ENCODE measurements at places on chromosomes 6 and 20.

DNA sequence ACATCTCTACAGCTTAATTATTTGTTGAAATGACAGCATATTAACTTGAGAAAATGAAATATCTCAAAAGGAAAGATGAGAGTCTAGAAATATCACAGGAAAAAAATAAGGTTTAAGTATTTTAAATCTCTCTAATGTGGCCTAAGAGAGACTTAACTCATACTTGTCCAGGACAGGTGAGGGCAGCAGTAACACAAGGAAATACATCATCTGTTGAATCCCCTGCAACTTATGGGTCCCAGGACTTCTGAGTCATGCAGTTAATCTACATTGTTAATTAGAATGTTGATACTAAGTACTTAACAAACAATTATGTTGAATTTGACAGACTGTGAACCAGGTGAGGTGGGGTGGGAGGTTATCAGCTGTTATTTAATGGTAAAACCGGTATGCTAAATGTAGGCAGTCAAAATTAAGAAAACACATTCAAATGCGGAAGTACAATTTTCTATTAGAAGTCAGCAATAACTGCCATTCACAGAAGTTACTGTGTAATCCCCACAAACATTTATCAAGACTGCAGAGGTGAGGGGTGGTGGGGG is 87.9 kb downstream of the CEP57L1 start:
- no peak for DNase-seq

- DNase-seq: no peak
Observed at GRCh38 chr6:20266851-20267608, 54.8 kb upstream of the MBOAT1 start.

- DNase-seq: no peak
Observed at GRCh38 chr6:169669147-169669546, 32.7 kb downstream of the WDR27 start.

DNA sequence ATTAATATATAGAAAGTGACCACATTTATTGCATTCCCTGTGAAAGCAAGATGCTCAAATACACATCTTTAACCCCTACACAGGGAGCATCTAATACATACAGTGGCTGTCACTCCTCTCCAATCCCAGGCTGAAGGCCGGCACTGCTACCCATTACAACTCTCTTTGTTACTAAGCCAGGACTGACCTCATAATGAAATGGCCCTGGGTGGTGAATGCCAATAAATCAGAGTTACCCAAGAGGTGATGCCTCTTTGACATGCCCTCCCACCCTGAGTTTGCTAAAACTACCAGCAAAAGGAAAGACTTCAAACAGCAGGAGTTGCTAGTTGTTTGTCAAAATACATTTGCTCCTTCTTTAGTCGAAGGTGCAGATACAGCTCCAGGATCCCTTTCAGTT is 214.2 kb downstream of the FOXA2 start:
- DNase-seq: no peak

- no peak for DNase-seq
Observed at GRCh38 chr20:56166781-56167465, 81.6 kb upstream of the MC3R start.

GRCh38 chr20:53692465-53693067 is 98.9 kb upstream of the ZNF217 start:
- DNase-seq: no peak

- no peak for DNase-seq
Observed at GRCh38 chr6:80477591-80477990, 371.1 kb downstream of the BCKDHB start.

GRCh38 chr20:52270696-52271095 is 79.1 kb upstream of the ZFP64 start:
- DNase-seq: no peak

- no peak for DNase-seq
Observed at GRCh38 chr20:16311756-16312155, 261.5 kb downstream of the KIF16B start.

DNA sequence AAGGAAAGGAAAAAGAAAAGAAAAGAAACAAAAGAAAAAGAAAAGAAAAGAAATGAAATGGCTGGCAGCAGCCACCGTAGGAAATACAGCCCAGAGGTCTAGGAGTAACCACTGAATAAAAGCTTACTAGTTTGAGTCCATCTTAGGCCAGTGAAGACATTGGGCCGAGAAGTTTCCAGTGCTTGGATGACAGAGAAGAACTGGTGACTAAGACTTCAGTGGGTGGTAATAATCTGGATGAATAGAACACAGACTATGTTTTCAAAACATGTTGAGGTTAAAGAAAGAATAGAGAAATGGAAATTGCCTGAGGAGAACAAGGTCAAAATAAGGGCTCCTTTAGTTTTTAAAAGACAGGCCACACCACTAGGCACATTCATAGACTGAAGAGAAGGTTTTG is 198.8 kb downstream of the ATXN1 start:
- no peak for DNase-seq

DNA sequence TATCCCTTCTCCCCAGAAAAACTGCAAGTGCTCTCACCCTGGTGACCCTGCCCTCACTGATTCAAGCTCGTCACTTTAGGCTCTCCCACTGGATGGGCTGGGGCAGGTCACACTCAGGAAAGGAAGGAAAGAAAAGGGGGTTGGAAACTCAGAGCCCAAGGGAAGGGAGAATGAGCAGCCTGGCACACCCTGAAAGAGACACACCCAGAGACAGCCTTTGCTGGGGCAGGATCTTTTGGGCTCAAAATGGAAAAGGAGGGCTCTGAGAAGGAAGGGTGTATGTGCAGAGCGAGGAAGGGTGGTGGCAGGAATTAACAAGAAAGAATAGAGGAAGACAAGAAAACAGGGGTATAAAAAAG is 2.5 kb downstream of the PPP1R18 start:
- DNase-seq: no peak

- DNase-seq: no peak
Observed at GRCh38 chr6:77740380-77740779, 87.5 kb downstream of the MEI4 start.

- DNase-seq: no peak
Observed at GRCh38 chr20:18007534-18008292, 38.9 kb downstream of the MGME1 start.

- DNase-seq: no peak
Observed at GRCh38 chr6:125839879-125840278, 49.1 kb downstream of the NCOA7 start.

GRCh38 chr20:62046431-62046830 is 19.2 kb downstream of the TAF4 start:
- no peak for DNase-seq

GRCh38 chr6:30883685-30884520 is at the start of gene DDR1:
Gene DDR1 (plus strand): TSS chr6:30884519. CDS start chr6:30888730, 4,211 bp downstream.
- DNase-seq: peak; percentile 30

Measured in effector CD8-positive, alpha-beta T cell (primary cell).